ENCODE measurements at places on chromosomes 13 and 19.

DNA sequence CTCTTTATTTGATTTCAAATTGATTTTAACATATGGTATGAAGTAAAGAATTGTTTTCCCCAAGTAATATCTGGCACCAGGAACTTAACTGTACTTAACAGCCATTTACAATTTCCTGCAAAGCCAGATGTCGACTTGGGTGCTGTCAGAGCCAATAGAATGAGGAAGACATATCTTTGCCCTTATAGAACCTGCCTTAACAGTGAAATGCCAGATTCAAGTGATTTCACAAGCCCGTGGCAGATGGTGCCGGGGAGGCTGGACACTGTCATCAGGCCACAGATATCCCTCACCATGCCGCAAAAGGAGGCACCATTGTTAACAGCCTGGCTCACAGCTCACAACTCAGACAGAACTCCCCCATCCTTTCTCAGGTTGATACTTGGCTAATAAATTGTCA lies 48.7 kb downstream of the ESD start:
- no peak for DNase-seq

- peak; percentile 30 for DNase-seq
Measured at GRCh38 chr19:45153339-45154063, 7.3 kb downstream of the NKPD1 start.

GRCh38 chr19:39795001-39795400 lies 16.3 kb downstream of the LEUTX start:
- no peak for DNase-seq

GRCh38 chr19:41940731-41941409 lies 12.6 kb upstream of the ERFL start:
- no peak for DNase-seq

DNA sequence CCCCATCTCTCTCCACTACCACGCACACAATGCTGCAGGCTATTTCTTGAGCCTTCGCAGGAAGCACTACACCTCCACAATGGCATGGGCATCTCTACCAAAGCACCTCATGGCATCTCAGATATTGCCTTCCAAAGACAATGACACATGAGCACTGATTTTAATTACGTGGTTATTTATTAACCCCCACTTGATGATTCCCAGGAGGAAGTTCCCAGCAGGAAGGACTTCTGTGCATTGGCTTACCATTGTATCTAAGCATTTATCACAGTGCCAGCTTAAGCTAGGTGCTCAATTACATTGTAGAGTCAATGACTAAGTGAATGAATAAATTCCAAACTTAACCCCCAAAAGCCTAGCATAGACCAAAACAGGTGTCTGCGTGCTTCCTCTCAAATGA lies 101.4 kb downstream of the ABCC4 start:
- no peak for DNase-seq

DNA sequence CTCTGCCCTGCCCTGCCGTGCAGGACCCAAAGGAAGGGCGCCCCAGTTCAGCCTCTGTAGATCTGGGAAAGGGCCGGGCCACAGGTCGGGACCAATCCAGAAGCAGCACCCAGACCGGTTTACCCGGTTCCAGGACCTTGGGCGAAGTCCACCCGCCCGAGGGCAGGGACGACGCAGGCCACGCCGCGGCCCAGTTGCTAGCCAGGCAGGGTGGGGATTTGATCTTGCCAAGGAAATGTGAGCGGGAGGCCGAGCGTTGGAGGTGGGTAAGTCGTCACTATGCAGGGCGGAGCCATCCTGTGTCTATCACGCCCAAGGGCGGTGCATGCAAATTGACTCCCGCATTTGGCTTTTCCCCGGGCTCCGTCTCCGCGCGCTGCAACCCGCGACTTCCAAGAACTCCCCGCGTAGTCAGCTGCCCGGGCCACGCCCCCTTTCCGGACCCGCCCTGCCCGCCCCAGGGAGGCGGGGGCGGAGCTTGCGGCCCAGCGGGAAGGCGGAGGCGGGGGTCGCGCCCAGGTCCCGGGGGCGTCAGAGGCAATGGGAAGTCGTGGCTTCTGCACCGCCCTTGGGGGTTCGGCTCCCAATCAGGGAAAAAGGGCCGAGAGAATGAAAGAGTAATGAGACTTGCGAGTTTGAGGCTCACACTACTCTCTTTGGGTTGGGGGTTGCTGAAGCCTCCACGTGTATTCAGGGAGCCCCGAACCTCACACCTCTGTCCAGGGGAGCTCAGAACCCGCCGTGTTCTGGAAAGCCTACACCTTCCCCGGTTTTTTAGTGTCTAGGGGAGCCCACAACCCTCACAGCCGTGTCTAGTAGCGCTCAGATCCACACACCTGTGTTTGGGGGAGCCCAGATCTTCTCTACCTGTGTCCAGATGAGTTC lies 12.8 kb downstream of the IER2 start:
- DNase-seq, result peak; percentile 85

DNA sequence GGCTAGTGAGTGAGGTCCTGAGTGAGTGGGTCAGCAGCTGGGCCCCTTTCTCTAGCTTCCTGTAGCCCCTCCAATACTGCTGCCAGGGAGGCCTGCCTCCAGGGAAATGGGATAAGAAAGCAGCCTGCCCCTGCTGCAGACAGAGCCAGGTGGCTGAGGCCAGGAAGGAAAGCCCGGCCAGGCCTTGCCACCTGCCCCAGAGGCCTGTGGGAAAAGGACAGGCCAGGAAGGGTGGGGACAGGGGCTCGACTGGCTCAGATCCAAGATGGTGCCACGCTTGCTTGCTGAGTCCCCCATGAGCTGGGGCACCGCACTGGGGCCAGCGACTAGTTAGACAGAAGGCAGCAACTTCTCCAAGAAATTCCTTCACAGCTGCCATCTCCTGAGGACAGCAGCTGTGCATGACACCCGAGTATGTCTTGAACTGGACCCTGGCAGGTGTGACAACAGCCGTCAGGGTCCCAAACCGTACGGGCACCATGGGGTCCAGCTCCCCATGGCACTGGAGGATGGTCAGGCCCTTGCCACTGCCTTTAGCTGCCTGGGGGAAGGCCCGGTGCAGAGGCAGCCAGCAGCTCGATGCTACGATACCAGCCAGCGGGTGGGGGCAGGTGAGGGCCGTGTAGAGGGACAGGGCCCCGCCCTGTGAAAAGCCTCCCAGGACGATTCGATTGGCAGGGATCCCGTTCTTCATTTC lies 5.1 kb upstream of the PRR36 start:
- DNase-seq, result no peak

DNA sequence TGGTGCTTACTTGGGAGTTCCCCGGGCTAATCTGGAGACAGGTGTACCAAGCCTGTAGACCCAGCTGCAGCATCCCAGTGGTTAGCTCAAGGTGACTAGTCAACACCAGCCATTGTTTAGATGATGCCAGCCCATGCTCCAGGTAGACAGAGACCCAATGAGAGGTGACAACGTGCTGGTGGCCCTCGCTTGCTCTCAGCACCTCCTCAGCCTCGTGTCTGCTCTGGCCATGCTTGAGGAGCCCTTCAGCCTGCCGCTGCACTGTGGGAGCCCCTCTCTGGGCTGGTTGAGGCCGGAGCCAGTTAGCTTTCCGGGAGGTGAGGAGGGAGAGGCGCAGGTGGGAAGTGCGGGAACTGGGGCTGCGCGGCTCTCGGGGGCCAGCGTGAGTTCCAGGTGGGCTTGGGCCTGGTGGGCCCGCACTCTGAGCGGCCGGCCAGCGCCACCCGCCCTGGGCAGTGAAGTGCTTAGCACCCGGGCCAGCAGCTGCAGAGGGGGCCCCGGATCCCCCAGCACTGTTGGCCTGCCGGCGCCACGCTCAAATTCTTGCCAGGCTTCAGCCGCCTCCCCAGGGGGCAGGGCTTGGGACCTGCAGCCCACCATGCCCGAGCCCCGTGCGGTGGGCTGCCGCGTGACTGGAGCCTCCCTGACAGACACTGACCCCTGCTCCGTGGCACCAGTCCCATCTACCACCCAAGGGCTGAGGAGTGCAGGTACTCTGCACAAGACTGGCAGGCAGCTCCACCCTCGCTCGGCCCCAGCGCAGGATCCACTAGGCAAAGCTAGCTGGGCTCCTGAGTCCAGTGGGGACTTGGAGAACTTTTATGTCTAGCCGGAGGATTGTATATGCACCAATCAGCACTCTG lies 85.9 kb upstream of the VSTM2B start:
- DNase-seq, result no peak

GRCh38 chr19:56637976-56638555 lies 4.9 kb upstream of the SMIM17 start:
- DNase-seq, result no peak

DNA sequence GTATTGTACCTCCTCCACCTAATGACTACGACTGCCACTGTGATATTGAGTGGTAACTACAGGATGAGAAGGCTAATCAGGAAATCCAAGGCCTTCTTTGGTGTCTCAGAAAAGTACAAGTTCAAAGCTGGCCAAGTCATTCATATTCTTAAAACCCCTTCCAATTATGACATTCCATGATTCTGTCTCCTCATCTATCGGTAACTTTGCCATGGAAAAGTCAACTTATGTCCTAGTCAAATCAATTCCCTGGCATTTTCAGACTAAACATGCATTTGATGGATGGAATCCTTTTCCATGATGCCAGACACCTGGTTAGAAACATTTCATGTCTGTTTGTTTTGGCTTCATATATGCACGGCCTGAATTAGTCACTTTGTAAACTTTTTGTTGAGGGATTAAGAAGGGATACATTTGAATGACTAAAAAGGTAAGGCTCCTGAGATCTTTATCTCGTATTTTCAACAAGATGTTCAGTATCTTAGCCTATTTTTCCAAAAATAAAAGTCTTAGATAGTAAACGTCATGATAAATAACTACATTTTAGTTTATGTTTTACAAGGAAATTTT lies 186.5 kb downstream of the NHLRC3 start:
- DNase-seq, result no peak
